ENCODE measurements at places on chromosomes 2 and 18.

DNA sequence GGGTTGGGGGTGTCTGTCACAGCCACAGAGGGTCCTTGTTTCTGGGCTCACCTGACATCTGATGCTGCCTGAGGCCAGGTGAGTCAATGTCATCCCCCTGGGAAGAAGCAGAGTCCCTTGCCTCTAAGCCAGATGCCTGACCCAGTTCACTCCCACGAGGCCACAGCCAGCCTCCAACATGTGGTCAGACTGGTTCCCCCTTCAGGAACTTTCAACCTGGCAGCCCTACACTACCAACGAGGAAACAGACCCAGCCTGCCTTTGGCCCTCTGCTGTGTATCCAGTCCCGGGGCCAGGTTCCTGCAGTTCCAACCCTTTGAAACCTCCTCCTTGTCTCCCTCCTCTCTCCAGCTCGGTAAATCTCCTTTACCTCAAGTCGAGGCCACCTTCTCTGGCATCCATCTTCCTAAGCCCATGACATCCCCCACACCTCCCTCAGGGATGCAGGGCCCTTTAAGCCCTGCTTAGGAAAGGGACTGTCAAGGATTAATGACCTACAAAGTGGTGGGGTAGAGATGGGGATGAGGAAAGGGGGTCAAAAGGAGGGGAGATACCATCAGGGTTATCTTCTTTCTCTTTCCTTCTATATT, 49.2 kb upstream of the SMAD2 start:
- no peak for DNase-seq

DNA sequence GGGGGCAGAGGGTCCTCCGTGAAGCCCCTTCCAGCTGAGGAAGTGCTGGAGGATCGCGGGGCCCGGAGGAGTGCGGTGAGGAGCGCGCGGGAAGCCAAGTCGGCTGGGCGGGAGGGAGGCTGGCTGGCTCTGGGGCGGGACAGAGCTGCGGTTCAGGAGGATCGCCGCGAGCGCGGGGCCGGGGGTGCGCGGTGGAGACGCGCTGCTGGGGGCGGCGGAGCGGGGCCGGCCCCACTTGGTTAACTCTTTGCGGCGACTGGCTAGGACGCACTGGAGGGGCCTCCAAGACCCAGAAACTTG, 464 bp downstream of the CYBRD1 start:
- peak; percentile 22 for DNase-seq

GRCh38 chr2:216555274-216555673, 56.6 kb downstream of the RPL37A start:
- peak; percentile 59 for DNase-seq

GRCh38 chr18:78871618-78872017, 108.0 kb upstream of the SALL3 start:
- DNase-seq: no peak

- no peak for DNase-seq
These were observed 355.0 kb upstream of the KLHL29 start for GRCh38 chr2:23029951-23030350.

DNA sequence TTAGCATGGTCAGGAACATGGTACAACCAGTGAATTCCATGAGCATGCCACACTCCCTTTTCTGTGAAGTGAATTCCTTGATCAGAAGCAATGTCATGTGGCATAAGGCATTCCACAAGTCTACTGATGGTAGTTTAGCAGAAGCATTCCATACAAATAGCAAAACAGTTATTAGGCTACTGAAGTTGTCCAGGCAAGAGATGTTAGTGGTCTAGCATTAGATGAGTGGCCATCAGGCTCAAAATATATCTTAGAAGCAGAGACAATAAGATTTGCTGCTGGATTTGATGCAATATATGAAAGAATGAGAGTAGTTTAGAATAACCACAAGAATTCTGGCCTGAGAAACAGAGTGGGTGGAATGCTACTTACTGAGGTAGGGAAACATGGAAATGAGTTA, 355.3 kb upstream of the NRXN1 start:
- peak; percentile 25 for DNase-seq

GRCh38 chr2:231781798-231782726, 980 bp upstream of the PDE6D start:
- DNase-seq: peak; percentile 66

DNA sequence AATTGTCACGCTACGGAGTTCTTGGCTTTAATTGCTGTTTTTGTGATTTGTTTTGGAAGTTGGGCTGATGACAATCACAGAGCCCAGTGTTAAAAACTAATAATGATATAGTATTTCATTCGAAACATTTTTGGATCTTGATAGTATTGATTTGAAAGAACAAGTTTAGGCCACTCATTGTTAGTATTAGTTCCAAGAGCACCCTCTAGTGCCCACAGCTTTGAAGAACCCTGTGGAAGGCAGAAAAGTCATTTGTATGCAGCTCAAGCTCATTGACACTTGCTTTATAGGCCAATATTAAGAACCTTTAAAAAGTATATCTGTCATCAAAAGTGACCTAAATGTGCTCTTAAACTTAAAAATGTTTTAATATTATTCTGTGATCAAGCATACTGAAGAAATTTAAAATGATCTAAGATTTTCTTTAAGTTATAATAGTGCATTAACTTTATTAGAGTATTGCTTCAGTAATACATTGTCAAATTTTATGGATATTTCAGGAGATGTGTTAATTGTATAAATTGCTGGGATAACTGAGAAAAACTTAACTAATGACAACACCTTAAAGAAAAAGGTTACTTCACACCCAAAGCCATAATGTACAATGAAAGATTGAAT, 191.0 kb downstream of the GRB14 start:
- DNase-seq: peak; percentile 66

DNA sequence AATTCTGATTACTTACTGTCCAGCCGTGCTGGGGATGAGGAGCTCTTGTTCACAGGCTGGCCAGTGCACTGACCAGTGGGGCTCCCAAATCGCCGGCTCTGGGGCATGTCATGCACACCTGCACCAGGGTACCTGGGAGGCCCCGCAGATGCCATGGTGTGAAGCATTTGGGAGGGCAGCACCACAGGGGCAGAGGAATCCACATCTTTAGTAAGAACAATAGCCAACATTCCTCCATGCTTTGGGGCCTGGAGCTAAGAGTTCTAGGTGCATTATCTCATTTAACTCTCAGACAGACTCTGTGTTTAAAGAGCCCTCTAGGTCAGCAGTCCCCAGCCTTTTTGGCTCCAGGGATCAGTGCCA, 104.2 kb downstream of the ACKR3 start:
- DNase-seq: no peak

DNA sequence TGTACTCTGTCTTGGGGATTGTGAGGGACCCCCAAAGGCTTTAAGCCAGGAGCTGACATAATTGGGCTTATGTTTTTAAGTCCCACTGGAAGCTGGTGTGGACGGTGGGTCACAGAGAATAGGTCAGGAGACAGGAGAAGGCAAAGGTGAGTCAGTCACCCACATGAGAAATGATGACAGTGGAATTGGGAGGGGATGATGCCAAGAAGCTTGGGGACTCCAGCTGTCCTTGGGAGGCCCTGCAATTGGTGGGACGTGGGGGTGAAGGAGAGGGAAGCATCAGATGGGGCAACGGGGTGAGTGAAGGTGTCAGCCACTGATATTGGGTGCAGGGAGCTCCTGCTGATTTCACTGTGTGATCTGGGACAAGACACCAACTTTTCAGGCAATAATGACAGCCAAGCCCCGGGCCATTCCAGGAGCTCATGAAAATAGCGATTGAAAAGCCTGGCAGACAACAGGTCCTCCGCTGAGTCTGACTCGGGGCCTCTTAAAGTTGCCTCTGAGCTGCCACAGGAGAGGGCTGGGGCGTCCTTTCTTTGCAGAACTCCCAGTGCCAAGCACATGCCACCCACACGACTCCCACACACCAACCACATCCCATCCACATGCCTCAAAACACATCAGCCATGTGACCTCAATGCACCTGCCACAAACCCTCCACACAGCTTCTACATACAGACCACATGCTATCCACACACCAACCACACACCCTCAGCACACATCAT, 13.4 kb downstream of the TNS1 start:
- DNase-seq: no peak

- DNase-seq: peak; percentile 49
These were observed 294.1 kb downstream of the ALK start for GRCh38 chr2:29627279-29627711.

DNA sequence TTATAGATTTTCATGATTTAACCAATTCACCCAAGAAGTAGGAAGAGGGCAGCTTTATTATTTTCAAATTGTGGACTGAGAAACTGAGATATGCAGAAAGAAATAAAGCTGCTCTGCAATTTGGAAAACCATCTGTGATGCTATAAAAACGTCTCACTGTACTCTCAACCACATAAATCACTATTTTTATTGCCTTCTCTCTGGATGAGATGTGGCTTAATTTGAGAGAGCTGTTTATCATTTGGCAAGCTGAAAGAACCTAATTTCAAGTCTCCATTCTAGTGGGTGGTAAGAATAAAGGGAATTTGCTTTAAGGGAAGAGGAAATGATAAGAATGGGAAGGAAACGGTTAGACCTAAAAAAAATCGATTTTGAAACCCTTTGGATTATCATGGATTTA, 49.9 kb upstream of the CYP1B1 start:
- no peak for DNase-seq

DNA sequence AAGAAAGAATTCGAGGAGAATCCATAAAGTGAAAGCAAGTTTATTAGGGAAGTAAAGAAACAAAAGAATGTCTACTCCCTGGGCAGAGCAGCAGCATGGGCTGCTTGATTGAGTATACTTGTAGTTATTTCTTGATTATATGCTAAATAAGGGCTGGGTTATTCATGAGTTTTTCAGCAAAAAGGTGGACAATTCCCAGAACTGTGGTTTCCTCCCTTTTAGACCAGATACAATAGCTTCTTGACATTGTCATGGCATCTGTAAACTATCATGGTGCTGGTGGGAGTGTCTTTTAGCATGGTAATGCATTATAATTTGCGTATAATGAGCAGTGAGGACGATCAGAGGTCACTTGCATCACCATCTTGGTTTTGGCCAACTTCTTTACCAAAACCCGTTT, 25.6 kb upstream of the TBC1D8 start:
- peak; percentile 26 for DNase-seq

DNA sequence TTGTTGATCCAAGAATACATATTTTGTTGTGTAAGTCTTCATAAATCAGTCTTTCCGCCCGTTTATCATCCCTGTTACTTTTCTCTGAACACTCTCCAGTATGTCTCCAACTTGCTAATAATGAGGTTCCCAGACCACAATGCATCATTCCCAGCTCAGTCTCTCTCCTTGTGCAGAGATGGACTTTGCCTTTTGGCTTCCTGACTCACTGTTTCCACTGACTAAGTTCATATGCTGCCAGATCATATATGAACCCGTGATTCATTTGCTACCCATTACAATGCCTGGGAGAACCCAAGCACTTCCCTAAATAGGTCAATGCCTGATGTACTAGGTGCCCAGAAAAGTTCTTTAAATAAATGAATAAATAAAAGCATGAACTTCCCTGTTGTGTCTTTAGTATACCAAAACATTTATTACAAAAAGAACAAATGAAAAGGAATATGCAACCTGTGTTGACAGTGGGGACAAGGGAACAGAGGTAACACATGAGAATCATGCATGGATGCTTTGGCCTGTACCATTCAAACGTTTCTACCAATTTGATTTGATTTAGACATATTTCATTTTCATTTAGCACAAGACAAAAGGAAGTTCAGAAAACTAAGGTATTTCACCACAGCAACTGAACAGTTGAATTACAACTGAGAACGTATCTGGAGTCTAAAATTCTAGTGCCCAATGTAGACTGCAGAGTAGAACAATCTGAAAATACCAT, 215.4 kb upstream of the HNRNPA3 start:
- peak; percentile 95 for DNase-seq

- DNase-seq: no peak
These were observed 261.0 kb downstream of the BCL2 start for GRCh38 chr18:63058521-63058920.

DNA sequence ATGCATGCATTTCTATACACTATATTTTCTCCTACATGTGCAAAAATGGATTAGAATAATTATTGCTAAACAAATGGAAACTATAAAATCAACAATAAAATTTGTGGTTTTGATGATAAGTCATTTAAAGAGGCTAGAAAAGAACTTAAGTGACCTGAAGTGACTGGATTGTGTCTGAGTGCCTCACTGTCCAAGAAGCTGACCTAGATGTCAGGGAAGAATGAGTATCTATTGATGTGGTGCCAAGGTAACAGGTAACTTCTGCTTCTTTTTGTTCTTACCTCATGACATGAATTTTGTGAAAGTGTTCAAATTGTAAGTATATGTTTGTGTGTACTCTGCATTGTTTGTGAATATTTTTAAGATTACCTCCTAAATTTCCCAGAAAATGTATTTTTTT, 1623.9 kb upstream of the ACVR2A start:
- DNase-seq: no peak

GRCh38 chr2:163667064-163667887, 68.5 kb downstream of the FIGN start:
- DNase-seq: peak; percentile 95

DNA sequence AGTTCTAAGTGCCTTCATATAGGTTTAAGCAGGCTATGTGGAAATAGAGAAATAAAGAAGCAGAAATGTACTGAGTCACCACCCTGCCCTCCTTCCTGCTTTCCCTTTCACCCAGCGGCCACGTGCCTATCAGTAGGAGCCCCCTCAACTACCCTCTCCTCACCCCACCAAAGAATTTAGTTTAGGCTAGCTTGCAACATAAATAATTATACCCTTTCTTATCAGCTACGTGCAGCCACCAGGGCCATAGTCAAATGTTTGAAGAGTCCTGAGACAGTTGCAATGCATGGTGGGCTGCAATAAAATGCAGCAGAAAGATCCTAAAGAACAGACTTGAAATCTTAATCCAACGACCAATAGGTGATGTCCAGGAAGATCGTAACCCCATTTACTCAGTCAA, 101.2 kb downstream of the RTP5 start:
- no peak for DNase-seq

GRCh38 chr18:60311676-60312360, 60.8 kb downstream of the MC4R start:
- DNase-seq: no peak

- no peak for DNase-seq
These were observed 276.4 kb downstream of the HRH4 start for GRCh38 chr18:24736662-24737330.

- DNase-seq: peak; percentile 77
These were observed 171.5 kb upstream of the SIX2 start for GRCh38 chr2:45180779-45181178.

- DNase-seq: no peak
These were observed 124.8 kb downstream of the C1D start for GRCh38 chr2:67938053-67938452.

DNA sequence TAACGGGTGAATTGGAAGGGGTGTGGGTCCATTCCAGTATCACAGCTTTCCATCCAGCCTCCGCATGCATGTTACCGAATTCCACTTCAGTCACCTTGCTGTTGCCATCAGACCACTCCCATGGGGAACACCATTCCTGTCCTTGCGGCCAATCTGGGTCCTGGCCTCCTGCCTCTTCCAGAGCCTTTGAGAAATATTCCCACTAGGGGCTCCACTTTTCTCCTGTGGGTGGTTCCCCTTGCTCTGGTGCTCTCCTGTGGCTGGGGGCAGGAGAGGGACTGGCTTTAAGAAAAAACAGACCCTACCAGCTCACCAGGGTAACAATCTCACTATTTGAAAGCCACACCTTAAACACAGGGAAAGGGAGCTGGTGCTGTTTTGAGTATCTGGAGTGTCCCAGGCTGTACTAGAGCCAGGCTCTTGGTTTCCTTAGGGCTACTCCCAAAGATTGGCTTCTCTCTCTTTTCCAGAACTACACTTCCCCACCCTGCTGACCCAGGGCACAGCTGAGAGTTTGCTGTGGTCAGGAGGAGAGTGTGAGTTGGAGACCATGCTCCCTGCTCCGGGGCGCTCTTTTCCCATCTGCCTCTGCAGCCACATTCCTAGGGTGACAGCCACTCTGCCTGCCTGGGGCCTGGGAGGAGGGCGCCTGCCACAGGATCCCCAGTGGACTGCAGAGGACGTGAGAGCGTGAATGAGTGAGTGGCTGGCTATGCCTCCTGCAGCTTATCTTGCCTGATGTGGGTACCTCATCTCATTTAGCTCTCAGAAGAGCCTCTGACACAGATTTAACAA, 460.8 kb upstream of the HS6ST1 start:
- no peak for DNase-seq

All from fibroblast of the aortic adventitia (primary cell).